ENCODE measurements at places on chromosomes 6 and 20. TPM values are rescaled to one million over a fixed set of nuclear protein-coding genes. Genes with fewer than 3 reads are reported as not detected.

DNA sequence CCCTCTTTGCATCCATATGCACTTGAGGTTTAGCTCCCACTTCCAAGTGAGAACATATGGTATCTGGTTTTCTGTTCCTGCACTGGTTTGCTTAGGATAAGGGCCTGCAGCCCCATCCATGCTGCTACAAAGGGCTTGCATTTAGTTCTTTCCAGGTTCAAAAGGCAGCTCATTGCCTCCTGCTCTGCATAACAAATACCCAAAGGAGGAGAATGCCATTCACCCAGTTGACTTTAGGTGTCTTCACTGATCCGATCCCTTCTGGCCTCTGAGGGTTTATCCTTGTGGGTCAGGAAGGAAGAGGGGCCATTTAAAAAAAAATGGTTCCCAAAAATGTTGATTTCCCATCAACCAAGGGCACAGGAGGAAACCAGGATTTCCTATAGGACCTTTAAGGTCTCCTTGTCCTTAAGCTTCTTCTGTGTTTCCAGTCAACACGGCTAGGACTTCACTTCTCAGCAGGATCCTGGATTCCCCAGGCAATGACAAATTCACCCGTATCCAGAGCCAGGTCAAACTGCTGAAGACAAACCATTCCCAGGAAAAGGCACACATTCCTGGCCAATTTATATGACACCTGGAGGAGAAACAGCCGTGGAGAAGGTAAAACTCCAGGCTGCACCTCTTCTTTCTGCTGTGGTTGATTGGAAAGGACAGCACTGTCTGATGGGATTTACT lies 447.7 kb upstream of the CDH4 start:
- no peaks in the 10 kb centered on the region for H3K36me3 ChIP-seq
- DNase-seq = no peak
- no peak overlapping the region for H3K4me3 ChIP-seq
- H3K4me1 ChIP-seq = no peaks in the 10 kb centered on the region
- no peaks in the 10 kb centered on the region for H3K27me3 ChIP-seq
- no peak overlapping the region for H3K27ac ChIP-seq

Gene CHMP4B
- 239 TPM for total RNA-seq

DNA sequence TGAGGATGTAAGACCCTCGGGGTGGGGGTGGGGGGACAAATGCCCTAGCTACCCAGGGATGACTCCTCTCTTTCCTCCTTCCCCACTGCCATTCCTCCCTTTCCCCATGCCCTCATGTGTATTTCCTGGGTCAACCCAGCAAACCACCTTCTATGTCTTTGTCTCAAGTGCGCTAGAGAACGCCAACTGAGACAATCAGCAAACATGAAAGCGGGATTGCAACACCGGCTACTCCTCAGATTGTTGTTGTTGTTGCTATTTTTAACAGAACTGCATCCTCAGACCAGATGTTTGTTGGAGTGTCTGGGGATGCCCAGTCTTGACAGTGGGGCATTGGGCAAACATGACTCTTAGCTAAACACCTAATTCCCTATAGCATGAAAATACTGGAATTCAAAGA lies 39.3 kb upstream of the HIVEP1 start:
- H3K36me3 ChIP-seq = no peaks in the 10 kb centered on the region
- no peak for DNase-seq
- no peaks in the 10 kb centered on the region for H3K27me3 ChIP-seq
- no peaks in the 10 kb centered on the region for H3K4me1 ChIP-seq
- no peak overlapping the region for H3K4me3 ChIP-seq

Gene PTCHD4
- 0.16 TPM for total RNA-seq

DNA sequence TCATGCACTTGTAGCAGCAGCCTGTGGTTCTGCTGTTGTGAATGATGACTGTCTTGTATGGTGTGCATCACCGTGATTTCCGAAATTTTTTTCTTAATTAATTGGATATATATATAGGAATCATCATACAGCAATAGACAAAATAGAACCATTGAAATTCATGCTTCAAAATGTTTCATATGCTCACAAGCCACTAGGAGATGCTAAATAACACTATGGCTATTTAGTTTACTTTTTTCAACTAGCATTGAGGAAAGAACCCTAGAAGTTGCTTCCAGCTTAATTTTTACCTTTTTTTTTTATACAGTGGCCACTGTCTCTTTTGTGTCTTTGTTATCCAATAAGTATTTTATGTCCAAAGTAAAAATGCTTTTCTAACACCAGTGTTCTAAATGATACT lies 485.4 kb downstream of the CDKAL1 start:
- no peak overlapping the region for H3K27ac ChIP-seq
- H3K27me3 ChIP-seq = no peaks in the 10 kb centered on the region

DNA sequence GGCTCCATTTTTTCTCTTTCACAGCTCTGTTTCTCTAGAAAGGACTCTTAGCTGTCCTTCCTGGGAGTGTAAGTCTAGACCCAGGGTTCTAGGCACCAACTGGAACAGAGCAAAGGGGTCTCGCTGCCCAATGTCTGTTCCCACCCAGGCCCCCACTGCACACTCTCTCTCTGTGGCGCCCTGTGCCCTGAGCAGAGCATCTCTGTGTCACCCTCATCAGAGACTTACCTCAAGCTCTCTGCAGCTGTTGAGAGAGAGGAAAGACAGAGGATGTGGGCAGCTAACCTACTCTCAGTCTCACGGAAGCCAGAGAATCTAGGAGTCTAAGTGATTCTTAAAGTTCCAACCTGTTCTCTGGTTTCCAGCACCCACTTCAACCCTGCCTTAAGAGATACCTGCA lies 9.5 kb downstream of the NCR2 start:
- no peak for DNase-seq
- no peaks in the 10 kb centered on the region for H3K36me3 ChIP-seq
- H3K4me1 ChIP-seq = no peaks in the 10 kb centered on the region

DNA sequence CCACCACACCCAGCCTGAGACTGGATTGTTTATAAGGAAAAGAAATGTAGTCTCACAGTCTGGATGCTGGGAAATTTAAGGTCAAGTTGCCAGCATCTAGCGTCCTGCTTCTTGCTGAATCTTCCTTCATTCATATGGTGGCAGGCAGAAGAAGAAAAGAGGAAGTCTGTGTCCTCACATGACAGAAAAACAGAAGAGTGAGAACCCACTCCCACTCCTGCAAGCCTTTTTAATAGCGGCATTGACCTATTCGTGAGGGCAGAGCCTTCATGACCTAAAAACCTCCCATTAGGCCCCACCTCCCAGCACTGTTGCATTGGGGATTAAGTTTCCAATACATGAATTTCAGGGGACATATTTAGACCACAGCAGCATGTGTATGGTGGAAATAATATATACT lies 160.8 kb upstream of the BMP2 start:
- no peaks in the 10 kb centered on the region for H3K36me3 ChIP-seq
- H3K27ac ChIP-seq = no peak overlapping the region
- H3K4me3 ChIP-seq = no peak overlapping the region
- no peaks in the 10 kb centered on the region for H3K4me1 ChIP-seq
- H3K27me3 ChIP-seq = no peaks in the 10 kb centered on the region

GRCh38 chr6:32933661-32934085 lies 7.2 kb downstream of the HLA-DMB start:
- H3K36me3 ChIP-seq = no peaks in the 10 kb centered on the region
- no peaks in the 10 kb centered on the region for H3K4me1 ChIP-seq
- H3K27me3 ChIP-seq = no peaks in the 10 kb centered on the region
- no peak overlapping the region for H3K27ac ChIP-seq
- no peak overlapping the region for H3K4me3 ChIP-seq

Gene HSPA12B
- total RNA-seq = 3.2 TPM

DNA sequence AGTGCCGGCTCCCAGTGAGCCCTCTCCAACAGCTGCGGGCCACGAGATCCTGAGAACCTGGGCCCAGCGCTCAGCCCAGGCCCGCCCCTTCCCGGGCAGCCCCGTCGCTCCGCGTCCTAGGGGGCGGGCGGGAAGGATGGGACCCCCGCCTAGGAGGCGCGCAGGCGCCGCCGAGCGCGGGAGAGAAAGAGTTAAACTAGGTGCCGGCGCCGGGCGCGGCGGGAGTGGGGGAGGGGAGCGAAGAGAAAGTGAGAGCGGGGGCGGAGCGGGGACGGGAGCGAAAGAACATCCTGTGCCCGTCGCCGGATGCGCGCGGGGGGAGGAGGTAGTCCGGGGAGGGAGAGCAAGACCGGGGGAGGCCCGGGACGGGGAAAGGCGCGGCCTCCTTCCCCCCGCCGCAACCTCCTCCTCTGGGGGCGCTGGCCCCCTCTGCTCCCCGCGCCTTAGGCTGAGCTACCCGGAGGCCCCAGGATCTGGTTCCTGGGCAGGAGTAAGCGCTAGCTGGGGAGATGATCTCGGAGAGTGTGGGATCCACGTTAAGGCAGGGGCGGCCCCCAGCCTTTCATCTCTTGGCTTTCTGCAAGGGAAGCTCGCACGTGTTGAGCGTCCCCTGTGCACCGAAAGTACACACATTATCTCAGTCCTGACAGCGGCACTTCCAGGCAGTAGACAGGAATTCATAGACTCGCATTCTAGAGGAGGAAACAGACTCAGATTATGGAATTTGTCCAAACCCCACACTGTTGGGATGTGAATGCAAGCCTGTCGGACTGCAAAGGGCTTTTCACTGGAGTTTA lies 4.9 kb upstream of the ARMC12 start:
- H3K36me3 ChIP-seq = no peaks in the 10 kb centered on the region
- H3K27me3 ChIP-seq = no peaks in the 10 kb centered on the region
- DNase-seq = peak; percentile 99
- H3K4me1 ChIP-seq = peaks cover 72% of the 10 kb centered on the region
- H3K27ac ChIP-seq = peak overlapping the region; percentile 100

DNA sequence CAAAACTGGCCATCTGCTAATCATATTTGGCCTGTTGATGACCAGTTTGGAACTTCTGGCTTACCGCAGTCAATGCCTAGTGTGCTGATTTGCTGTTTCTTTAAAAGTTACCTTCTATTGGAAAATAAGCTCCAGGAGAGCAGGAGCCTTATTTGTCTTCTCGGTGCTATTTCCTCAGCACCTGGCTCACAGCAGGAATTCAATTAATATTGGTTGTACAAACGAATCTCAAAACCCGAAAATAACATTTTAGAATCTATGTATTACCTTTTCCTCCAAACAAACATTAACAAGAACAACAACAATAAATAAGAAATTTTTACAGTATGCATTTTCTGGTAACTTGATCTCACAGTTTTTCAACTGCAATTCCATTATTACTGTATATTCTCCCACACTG lies 1080.7 kb upstream of the MAP3K7 start:
- no peak for DNase-seq
- H3K4me1 ChIP-seq = no peaks in the 10 kb centered on the region
- no peaks in the 10 kb centered on the region for H3K36me3 ChIP-seq
- no peak overlapping the region for H3K4me3 ChIP-seq
- H3K27ac ChIP-seq = no peak overlapping the region

- peaks cover 13% of the 10 kb centered on the region for H3K36me3 ChIP-seq
- no peaks in the 10 kb centered on the region for H3K27me3 ChIP-seq
Measured at GRCh38 chr20:34713194-34713943, 9.2 kb downstream of the TP53INP2 start.

DNA sequence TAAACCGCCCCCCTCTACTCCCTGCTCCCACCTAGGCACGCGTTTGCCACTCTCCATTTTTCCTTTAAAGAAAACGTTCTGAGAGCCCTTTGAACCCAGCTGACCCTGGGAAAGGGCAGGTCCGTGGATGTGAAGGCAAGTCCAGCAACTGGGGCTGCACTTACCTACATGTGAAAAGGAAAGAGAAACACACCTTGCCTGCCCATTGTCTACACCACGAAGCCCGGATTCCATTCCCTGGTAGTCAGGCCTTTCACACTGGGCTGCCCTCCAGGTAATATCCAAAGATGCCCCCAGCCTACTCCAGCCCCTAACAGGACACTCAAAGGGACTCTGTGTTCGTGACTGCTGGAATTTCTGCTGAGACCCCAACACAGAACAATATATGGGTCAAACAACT lies 94.4 kb downstream of the CD83 start:
- H3K27me3 ChIP-seq = no peaks in the 10 kb centered on the region
- no peaks in the 10 kb centered on the region for H3K36me3 ChIP-seq
- peaks cover 32% of the 10 kb centered on the region for H3K4me1 ChIP-seq
- H3K4me3 ChIP-seq = peak overlapping the region; percentile 66
- no peak for DNase-seq

- DNase-seq = no peak
- H3K36me3 ChIP-seq = no peaks in the 10 kb centered on the region
- H3K4me3 ChIP-seq = no peak overlapping the region
- no peaks in the 10 kb centered on the region for H3K27me3 ChIP-seq
Measured at GRCh38 chr6:147648916-147649315, 140.4 kb downstream of the SAMD5 start.

DNA sequence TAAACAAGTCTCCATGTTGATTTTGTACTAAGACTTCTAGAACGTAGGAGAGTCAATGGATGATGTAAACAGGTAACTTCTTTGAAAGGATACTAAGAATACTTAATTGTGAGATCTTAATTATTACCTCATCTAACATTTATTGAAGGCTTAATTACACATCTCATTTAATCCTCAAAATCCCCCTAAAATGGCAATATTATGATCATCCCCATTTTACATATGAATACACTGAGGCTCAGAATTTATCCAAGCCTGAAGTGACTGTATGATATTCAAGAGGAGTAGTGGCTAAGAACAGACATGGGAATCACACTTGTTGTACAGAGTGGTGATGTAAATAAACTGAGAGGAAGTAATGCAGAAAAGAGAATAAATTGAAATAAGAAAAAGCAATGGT lies 22.9 kb downstream of the NOL7 start:
- no peak overlapping the region for H3K4me3 ChIP-seq
- H3K36me3 ChIP-seq = no peaks in the 10 kb centered on the region
- H3K27me3 ChIP-seq = no peaks in the 10 kb centered on the region
- H3K4me1 ChIP-seq = no peaks in the 10 kb centered on the region
- no peak for DNase-seq

- no peak overlapping the region for H3K27ac ChIP-seq
- DNase-seq = no peak
- peaks cover 18% of the 10 kb centered on the region for H3K4me1 ChIP-seq
Measured at GRCh38 chr6:38166411-38167240, 347.1 kb downstream of the ZFAND3 start.

DNA sequence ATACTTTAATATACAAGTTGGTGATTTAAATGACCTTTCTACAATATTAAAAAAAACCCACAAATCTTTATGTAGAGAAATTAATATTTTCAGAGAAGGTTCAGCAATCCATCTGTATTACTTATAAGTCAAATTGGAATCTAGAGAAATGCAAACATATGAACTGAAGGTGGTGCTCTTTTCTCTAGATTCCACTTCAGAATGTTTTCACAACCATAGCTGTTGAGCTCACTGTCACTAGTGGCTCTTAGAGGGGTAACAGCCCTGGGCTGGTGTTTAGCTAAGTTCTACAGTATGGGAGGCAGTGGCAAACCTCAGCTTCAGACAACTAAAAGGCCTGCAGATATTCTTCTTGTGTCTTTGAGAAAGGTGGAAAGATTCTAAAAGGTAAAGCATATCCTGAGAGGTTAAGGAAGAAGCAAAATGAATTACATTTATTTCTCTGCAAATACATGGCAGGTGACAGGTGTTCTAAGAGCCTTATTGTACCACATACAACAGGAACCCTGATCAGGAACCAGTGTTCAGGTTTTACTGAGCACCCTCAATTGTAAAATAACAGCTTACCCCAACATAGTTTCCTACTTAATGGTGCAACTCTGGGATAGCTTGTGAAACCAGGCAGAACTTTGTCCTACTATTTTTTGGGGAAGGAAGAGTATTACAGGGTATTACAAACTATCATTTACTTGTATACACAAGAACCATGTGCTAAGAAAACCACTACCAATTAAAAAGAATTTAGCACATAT lies 56.6 kb upstream of the SAMHD1 start:
- peak overlapping the region; percentile 33 for H3K27ac ChIP-seq
- no peak overlapping the region for H3K4me3 ChIP-seq
- H3K4me1 ChIP-seq = no peaks in the 10 kb centered on the region
- H3K27me3 ChIP-seq = no peaks in the 10 kb centered on the region

All from transverse colon (tissue), 4 donors.